ENCODE measurements at places on chromosomes 11 and 22.

DNA sequence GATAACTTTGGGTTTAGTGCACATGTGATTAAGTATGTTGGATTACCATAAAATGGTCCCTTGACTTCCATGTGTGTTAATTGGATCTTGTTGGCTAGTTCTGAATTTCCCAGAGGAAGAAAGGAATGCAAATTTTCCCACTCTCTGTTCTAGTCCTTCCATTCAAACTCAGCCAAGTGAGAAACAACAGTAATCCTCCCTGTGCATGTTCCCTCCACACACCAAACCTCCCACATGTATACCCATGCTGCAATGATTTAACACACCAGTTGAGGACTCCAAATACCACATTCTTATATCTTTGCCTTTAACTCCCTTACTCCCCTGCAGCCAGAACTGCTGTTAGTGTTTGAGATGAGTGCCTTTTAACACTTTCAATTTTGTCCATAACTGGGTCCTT lies 1158.9 kb downstream of the DLG2 start:
- no peak for DNase-seq

GRCh38 chr11:96124155-96124554 lies 200.2 kb upstream of the MTMR2 start:
- DNase-seq, result no peak

DNA sequence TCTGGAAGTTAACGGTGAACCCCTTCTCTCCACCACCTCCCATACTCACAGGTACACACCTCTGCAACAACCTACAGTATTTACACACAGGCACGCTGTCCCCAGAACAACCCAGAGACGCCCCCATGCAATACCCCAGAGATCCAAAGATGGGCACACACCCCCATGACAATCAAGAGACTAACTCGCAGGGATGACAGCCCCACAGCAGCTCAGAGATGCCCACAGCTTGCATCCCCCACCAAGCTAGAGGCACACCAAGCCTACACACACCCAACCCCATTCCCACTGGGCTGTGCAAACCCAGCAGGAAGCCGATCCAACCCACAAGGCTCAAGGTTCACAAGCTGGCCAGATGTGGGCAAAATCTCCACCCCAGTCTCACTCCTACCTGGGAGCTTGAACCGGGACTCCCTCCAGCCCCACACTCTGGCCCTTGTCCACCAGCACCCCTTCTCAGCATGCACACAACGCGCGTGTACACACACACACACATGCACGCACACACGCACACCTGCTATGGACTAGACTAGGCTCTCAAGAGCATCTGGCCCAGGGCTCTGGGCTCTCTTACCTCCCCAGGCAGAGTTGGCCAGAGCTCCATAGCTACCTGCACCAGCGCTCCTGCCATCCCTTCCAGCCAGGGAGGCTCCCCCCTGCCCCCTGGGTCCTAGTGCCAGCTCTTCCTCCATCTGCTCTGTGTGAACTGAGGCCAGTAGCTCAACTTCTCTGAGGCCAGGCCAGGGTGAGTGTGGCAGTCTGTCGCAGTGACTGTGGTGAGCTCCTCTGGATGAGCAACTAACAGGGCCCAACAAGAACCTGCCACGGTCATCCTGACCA lies 11.5 kb downstream of the STARD10 start:
- no peak for DNase-seq

- no peak for DNase-seq
Measured at GRCh38 chr22:25012741-25013143, 60.2 kb downstream of the KIAA1671 start.

DNA sequence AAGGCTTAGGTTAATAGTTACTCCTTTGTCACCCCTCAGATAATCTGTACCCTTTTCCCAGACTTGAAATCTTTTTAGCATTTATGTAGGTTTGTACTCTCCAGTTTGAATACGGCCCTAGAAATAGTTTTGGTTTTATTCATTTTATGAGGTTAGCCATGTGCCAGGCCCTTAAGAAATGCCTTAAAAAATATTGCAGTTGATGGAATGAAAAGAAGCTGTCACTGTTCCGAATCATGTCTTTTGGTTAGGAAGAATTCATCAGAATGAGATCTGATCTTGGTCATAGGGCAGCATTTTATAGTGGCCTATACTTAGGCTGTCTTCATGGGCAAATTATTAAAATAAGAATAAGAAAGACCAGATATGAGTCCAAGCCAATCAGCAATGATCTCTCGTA lies 14.8 kb upstream of the PRSS23 start:
- DNase-seq, result no peak

- DNase-seq, result no peak
Measured at GRCh38 chr11:119051440-119052162, 5.4 kb downstream of the HYOU1 start.

DNA sequence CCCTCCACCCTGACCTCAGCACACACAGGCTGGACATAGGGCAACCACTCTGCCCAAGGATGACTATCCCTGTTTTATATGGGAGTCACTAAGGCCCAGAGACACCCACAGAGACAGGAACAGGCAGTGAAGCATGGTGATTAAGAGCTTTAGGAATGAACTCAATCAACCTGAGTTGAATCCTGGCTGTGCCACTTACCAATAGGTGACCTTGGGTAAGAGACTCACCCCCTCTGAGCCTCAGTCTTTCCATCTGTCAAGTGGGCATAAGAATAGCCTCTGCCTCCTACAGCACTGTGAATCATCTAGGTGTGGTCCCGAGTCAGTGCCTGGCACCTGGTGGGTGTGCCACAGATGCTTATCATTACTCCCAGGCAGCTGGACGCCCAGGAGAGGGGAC lies 6.8 kb downstream of the CRYBB1 start:
- no peak for DNase-seq

DNA sequence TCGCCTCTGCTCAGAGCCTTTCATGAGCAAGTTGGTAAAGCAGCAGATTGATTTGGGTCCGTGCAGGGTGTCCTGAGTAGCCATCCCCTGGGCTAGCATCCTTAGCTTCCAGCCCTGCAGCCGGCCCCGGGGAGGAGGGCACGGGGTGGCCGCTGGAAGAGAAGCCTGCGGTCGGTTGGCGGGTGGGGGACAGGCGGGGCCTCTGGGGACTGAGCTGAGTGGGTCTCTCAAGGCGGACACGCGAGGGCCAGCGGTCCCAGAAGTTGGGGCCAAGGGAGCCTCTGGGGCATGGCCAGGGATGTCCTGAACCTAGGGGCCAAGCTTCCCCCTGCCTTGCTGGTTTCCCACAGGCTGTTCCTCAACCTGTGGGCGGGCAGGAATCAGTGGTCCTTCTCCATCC lies 143.0 kb downstream of the TBC1D22A start:
- no peak for DNase-seq

DNA sequence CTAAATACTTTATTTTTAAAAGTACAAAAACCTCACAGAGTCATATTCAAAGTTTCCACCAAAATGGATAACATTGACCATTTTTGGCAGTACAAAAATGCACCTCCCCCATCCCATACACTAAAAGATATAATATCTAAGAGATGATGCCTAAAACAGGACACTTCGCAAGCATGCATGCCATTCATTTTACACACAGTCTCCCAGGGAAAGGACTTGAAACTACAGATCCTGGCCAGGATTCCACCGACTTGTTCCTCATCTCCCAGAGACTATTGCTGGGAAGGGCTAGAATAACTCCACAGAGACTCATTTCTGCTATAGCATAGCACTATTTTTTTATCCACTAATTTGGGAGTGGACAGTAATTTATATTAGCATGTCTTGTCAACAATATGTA lies 81.7 kb downstream of the MTNR1B start:
- DNase-seq, result no peak

DNA sequence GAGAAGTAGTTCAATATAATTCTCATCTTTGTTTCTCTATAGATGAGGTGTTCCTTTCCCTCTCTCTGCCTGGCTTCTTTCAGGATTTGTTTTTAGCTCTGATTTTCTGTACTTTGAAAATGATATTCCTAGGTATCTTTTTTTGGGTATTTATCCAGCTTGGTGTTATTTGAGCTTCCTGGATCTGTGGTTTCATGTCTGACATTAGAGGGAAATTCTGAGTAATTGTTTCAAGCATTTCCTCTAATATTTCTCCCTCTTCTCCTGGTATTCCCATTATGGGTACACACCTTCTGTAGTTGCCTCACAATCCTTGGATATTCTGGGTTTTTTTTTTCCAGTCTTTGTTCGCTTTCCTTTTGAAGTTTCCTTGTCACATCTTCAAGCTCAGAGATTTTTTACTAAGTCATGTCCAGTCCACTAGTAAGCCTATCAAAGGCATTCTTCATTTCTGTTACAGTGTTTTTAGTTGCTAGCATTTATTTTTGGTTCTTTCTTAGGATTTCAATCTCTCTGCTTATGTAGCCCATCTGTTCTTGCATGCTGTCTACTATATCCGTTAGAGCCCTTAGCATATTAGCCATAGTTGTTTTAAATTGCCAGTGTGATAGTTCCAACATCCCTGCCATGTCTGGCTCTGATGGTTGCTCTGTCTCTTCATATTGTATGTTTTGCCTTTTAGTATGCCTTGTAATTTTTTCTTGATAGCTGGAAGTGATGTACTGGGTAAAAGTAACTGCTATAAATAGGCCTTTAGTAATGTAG lies 5.8 kb downstream of the CCDC81 start:
- no peak for DNase-seq

- DNase-seq, result no peak
Measured at GRCh38 chr11:95850137-95850536, 59.8 kb downstream of the CEP57 start.

DNA sequence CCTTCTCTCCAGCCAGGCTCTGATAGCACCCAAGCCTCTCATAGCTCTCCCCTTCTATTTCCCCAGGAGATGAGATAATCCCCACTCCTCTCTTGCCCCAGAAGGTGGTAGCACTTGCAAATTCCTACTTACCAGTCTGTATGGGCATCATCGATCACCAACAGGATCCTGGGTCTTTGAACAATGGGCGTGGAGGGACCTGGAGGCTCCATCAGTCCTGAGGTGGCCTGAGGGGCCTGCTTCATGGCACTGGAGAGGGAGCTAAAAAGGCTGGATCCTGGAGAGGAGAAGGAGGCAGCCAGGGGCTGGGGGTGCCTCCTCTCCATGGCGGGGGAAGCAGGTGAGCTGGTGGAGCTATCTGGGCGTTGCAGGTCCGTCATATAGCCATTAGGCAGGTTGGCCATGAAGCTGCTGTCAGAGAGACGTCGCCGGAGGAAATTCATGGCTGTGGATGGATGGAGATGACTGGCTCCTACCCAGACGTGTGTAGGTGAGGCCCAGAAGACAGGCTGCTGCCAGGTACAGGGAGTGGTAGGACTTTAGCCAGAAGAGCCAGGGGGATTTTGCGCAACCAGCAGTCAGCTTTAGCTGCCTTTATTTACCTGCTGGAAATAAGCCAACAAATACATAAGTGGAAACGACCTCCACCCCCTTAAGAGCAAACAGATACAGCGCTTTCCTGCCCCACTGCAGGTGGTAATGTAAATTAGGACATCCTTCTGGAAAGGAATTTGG lies 51.8 kb downstream of the SYN3 start:
- DNase-seq, result no peak

- DNase-seq, result no peak
Measured at GRCh38 chr11:62770778-62771143, 435 bp upstream of the TAF6L start.

- no peak for DNase-seq
Measured at GRCh38 chr11:1696608-1697570, at the start of gene KRTAP5-6. TSS of gene KRTAP5-6 (plus strand) at chr11:1697195. CDS start at chr11:1697246, 51 bp downstream.

- DNase-seq, result no peak
Measured at GRCh38 chr11:13183094-13183825, 94.3 kb upstream of the BMAL1 start.

- no peak for DNase-seq
Measured at GRCh38 chr11:36441610-36442208, 68.4 kb downstream of the TRAF6 start.

- DNase-seq, result no peak
Measured at GRCh38 chr11:124080327-124081001, 34.8 kb upstream of the VWA5A start.

GRCh38 chr11:36186340-36187175 lies 102.7 kb downstream of the COMMD9 start:
- DNase-seq, result no peak

GRCh38 chr11:57111619-57112018 lies 70.1 kb upstream of the LRRC55 start:
- DNase-seq, result no peak

GRCh38 chr11:118056806-118057205 lies 20.1 kb upstream of the TMPRSS4 start:
- DNase-seq, result no peak

- no peak for DNase-seq
Measured at GRCh38 chr11:106304274-106304673, 226.8 kb downstream of the AASDHPPT start.

DNA sequence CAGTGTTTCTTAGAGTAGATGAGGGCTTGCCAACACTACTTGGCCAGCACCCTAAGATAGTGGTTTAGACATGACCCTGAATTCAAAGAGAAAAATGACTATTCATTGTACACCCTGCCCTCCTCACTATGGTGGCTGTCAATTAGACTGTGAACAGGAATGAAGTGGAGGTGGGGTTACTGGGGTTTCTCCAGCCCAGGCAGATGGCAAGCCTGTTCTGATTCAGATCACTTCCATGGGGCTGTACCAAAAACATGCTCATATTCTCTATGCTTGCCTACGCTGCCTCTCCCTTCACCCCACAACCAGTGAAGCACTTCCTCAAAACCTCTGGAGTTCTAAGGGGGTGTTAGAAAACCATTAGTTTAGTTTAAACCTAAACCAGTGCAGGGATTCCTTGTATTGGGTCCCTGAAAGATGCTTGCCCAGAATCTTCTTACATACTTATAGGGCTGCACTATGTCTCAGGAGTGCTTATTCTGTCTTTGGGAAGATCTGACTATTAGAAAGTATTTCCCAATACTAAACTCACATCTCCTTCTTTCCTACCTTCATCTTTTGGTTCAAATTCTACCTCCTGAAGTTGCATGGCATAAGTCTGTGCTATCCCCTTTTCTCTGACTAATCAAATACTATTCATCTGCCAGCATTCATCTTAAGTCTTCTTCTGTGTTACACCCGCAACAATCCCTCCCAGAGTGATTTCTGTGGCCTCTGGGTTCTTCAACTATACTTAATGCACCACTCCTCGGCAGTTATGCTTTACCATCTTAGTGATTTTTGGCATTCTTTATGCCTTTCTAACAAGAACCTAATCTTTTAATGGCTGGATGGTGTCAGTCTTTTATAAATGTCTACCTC lies 71.8 kb downstream of the ATG16L2 start:
- no peak for DNase-seq

GRCh38 chr11:121389651-121390050 lies 62.5 kb upstream of the SORL1 start:
- DNase-seq, result no peak

- no peak for DNase-seq
Measured at GRCh38 chr22:50074551-50075530, 10.4 kb downstream of the MLC1 start.

GRCh38 chr11:33697997-33698396 lies 2.6 kb downstream of the C11orf91 start:
- no peak for DNase-seq

All from activated naive CD4-positive, alpha-beta T cell (primary cell).